ENCODE measurements at places on chromosomes 1 and 21.

DNA sequence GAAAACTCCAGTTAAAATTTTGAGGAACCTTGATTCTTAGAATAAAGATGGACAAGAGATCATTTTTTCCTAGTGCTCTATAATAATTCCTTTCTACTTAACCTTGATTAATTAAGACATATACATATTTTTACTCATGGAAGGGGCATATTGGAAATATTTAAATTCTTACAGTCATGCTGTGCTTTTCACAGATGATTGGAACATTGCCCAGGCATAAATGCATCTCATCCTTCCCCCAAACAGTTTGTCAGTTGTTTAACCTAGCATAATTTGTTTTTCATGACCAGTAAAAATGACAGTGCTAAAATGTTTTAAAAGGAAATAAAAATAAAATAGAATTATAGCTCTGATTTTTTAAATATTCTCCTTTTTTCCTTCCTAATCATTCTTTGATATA lies 140.0 kb downstream of the DNM3 start:
- DNase-seq, result no peak

DNA sequence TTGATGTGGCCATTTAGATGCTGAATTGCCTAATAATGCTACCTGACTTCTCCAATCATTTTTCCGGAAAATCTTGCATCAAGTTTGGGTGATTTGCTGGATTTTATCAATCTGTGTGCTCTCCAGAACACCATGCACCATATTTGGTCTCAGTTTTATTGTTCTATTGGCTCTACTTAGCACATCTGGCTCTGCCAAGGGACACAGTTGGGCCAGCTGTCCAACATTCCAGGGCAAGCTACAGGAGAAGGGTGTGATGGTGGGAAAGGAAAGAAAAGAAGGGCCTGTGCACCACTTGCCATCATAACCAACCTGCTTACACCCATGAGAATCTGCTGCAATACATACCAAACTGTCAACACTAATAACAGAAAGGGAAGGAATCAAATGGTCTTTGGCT lies 90.2 kb upstream of the NFIA start:
- no peak for DNase-seq

DNA sequence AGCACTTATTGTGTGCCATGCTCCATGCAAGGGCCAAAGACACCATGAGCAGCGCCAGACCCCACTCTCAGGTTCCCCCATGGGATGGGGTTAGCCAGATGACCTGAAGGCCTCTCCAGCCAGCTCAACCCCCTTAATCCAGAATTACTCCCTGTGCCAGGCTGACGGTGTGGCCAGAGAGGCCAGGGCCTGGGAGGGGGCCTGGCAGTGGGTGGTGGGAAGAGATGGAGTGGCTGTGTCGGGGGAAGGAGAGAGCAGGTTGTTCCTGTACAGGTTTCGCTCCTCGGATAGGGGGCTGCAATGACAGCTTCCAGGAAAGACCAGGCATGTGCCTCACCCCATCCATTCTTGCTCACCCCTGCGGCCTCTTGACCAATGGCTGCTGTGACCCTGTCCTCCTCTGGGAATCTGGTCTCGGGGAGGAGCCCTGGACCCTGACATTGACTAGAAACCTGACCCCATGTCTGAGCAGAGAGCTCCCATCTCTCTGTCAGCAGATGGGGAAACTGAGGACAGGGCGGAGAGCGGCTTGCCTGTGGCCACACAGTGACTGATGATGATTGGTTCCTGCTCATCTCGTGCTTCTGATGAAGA lies 345.3 kb downstream of the MATN1 start:
- no peak for DNase-seq

DNA sequence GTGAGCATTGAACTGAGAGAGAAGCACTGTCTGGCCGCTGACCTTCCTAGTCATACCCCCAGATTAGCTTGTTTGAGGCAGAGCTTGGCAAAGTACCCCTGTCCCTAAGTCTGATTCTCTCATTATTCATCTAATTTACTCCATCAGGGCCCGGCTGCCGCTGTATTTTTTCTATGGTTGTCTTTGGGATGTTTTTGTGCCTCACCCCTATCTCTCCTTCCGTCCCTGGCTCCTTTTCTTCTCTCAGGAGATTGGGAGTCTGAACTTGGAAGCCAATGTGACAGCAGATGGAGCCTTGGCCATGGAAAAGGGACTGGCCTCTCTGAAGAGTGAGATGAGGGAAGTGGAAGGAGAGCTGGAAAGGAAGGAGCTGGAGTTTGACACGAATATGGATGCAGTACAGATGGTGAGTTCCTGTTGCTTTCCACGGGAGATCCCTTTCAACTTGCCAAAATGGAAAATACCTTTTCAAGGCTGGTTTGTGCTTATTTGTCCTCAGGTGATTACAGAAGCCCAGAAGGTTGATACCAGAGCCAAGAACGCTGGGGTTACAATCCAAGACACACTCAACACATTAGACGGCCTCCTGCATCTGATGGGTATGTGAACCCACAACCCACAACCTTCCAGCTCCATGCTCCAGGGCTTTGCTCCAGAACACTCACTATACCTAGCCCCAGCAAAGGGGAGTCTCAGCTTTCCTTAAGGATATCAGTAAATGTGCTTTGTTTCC lies 53.9 kb downstream of the LAMC2 start:
- no peak for DNase-seq

DNA sequence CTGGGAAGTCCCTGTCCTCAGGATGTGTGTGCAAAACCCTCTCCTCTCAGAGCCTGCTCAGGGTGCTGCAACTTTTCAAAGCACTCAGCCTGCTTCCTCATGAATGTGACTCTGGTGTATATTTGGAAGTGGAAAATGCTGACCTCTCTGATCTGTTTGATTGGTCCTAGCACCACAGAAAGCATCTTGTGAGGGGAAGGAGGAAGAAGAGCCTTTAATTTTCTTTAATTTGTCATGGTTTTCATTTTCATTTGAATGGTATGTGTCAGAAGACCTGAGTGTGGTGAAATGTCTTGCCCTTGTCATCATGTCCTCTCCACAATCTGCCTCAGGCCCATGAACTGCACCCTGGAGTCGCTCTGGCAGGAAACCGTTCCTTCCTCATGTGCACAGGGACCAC lies 383.5 kb downstream of the NTNG1 start:
- DNase-seq, result no peak

- no peak for DNase-seq
These were observed 12.0 kb upstream of the PHLDA3 start for GRCh38 chr1:201481004-201481380.

- no peak for DNase-seq
These were observed 11.1 kb downstream of the COL18A1 start for GRCh38 chr21:45415943-45416611.

DNA sequence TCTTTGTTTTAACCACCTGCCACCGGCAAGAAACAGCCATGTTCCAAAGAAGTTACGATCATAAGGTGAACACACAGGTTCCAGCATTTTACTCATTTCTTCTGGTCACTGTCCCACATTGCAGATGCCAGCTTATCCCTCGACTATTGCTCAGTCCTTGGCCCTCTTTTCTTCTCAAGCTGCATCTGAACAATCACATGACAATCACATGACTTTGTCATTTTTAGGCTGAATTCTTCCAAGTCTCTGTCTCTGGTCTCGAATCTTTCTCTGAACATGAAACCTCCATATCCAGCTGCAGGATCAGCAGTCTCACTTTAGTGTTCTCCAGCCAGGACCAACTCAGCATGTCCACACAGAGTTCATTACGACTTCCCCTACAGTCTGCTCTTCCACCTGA lies 53.8 kb downstream of the UTP25 start:
- DNase-seq, result no peak

GRCh38 chr1:86865973-86866637 lies 47.8 kb downstream of the SELENOF start:
- no peak for DNase-seq

- DNase-seq, result no peak
These were observed 99.5 kb downstream of the MAN1A2 start for GRCh38 chr1:117466761-117467160.

- DNase-seq, result peak; percentile 39
These were observed 558 bp downstream of the USP1 start for GRCh38 chr1:62437273-62437940.

- no peak for DNase-seq
These were observed 345 bp downstream of the HPCAL4 start for GRCh38 chr1:39690794-39691382.

- DNase-seq, result no peak
These were observed 65.1 kb downstream of the ALG14 start for GRCh38 chr1:95007687-95008086.

- no peak for DNase-seq
These were observed 16.6 kb upstream of the CD55 start for GRCh38 chr1:207304710-207305488.

DNA sequence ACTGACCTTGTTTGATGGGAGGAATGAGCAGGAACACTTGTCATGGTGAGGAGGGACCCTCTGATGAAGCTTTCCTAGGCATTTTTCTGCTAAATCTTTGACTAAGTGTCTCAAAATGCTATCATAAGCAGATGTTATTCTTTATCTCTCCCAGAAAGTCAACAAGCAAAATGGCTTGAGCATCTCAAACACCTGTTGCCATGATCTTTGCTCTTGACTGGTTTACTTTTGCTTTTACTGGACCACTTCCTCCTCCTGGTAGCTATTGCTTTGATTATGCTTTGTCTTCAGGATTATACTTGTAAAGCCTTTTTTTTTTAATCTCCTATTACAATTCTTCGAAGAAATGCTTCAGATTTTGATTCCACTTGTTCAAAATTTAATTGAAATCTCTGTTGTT lies 157.4 kb downstream of the GPR52 start:
- DNase-seq, result no peak

- no peak for DNase-seq
These were observed 26.4 kb downstream of the ANGPTL1 start for GRCh38 chr1:178844436-178844835.

DNA sequence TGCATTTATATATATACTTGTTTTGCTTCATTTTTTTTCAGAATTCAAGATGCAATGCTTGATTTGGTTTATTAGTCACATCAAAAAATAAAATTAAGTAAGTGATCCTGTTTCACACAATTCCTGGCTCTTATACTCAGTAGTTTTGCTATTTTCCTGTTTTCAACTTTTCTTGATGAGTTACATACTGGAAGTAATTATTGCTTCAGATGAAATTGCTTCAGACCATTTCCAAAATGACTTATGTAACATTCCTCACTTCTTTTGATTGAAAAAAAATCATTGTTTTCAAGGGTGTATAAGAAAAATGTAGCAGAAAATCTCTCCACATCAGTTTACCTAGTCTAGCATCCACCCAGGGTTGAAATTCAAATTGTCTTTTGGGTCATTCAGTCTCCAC lies 65.0 kb downstream of the RGS2 start:
- DNase-seq, result no peak

DNA sequence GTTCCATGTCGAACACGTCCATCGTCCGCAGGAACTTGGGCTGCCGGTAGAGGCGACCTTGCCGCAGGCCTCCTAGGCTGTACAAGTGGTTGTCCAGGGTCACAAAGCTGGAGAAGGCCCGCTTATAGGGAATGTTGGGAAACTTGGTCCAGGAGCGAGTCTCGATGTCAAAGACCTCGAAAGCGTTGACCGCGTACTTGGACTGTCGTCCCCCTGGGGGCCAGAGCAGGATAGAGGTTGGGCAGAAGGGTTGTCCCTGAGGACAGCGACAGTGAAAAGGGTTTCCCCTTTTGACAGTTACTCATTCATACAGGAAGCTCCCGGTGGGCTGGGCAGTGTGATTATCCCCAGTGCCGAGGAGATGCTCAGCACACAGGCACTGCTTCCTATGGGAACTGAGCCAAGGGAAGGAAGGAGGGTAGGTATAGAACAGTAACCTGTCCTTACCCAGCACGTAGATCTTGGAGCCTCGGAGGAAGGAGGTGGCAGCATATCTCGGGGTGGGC lies 17.5 kb downstream of the KLHDC8A start:
- no peak for DNase-seq

DNA sequence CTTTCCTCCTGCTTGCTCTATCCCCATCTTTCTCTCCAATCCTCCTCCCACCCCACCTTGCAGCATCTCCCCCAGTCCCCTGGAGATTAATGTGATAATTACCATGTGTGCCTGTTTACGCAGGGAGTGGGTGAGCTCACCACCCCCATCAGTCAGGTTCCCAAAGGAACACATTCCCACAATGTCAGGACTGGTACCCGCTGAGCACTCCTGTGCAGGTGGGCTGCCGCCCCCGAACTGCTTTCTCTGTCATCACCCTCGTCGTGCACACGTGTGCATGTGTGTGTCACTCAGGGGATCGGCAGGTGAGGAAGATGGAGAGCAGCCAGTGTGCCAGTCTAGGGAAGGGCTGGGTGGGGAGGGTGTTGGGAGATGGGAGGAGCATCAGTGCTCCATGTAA lies 163.4 kb downstream of the CACNA1E start:
- no peak for DNase-seq

DNA sequence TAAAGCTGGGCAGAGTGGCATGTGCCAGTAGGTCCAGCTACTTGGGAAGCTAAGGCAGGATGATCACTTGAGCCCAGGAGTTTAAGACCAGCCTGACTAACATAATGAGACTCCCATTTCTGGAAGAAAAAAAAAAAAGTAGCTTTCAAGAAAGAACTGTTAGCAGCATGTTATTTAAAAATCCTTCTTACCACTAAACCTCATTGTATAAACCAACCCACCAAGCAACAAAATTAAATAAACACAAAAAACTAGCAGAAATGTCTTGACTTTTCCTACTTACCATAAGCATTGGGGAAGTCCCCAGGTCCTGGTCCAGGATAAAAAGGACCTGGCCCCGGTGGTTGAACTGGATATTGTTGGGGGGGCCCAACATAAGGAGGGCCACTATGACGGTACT lies 192.9 kb upstream of the HP1BP3 start:
- DNase-seq, result no peak

DNA sequence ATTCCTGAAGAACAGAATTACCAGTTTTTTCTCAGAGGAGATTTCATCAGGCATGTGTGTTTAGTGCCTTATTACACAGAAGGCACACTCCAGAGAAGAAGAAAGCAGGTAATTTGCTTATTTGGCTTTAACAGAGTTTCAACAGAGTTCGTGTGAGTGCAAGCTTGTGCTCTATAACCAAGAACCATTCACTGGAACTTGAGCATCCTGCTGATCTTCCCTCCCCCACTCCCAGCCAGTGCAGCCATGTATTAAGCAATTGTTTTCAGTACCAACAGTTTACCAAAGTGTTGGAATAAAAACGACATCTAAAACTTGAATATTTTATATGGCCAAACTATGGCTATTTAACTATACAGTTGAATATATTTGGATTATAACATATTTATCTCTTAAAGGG lies 4.3 kb downstream of the MGST3 start:
- DNase-seq, result no peak

- no peak for DNase-seq
These were observed 160.7 kb downstream of the LEPR start for GRCh38 chr1:65581119-65581518.

DNA sequence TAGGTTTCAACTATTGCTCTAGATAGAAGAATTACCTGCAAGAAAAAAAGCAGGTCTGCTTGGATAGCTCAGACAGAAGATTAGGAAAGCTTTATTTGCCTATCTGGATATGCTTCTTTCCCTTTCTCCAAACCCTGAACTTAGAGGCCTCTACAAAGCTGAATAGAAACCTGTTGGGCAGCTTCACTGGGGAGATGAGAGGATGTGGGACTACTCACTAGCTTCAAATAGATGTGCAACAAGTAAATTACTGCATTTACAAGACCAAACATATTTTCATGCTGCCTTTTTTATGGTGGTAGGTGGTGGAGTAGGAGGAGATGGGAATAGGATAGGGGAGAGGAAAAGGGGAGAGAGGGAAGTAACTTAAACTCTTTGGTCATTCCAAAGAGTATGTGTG lies 6.4 kb downstream of the CLCA2 start:
- no peak for DNase-seq
